ENCODE measurements at places on chromosomes 5 and 9.

GRCh38 chr5:76696251-76696650 is 19.7 kb upstream of the F2R start:
- DNase-seq = no peak

- no peak for DNase-seq
Measured at GRCh38 chr9:114844766-114845165, 38.9 kb upstream of the TNFSF15 start.

GRCh38 chr9:34490360-34490759 is 31.8 kb downstream of the DNAI1 start:
- no peak for DNase-seq

DNA sequence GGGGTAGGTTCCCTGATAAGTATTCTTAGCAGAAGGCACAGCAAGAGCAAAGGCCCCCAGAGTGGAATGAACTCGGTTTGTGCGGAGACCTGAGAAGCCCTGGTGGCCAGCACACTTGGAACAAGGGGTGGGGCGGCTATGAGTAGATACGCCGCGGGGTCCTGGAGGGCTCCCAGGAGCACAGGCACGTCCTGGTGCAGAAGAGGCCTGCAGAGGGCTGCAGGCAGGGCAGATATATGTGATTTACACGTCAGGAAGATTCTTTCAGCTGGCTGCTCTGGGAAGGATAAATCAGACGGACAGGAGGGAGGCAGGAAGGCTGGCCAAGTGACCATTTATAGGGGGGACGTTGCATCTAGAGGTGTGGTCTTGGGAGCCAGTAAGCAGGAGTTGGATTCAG is 70.2 kb upstream of the ATG10 start:
- DNase-seq = no peak
